ENCODE measurements at places on chromosomes 2 and 18. TPM values are rescaled to one million over a fixed set of nuclear protein-coding genes. Genes with fewer than 3 reads are reported as not detected.

Gene PSMA8
- 0.56 TPM for total RNA-seq

Gene FAM124B
- total RNA-seq = 0.71 TPM

Gene OTOF
- 0.49 TPM for total RNA-seq

Gene BCL11A
- 2.1 TPM for total RNA-seq

Gene RAD51AP2
- total RNA-seq = not detected

Gene PLGLB2
- 4.9 TPM for total RNA-seq

Gene BOLA3
- total RNA-seq = 62.9 TPM

Gene EFEMP1
- total RNA-seq = not detected

Gene NTSR2
- not detected for total RNA-seq

Gene NRP2
- 1.4 TPM for total RNA-seq

Gene SERPINB13
- total RNA-seq = not detected

Gene CFC1
- total RNA-seq = not detected

Gene FABP1
- total RNA-seq = not detected

Gene RAB27B
- total RNA-seq = 2.3 TPM

Gene FOXD4L1
- total RNA-seq = 0.46 TPM

Gene ACSL3
- total RNA-seq = 42.9 TPM

Gene HOXD3
- total RNA-seq = not detected

Gene CPO
- total RNA-seq = 0.51 TPM

Gene NCKAP5
- not detected for total RNA-seq

Gene SLC5A7
- total RNA-seq = not detected

Gene C1QL2
- total RNA-seq = not detected

Gene DSG2
- 0.49 TPM for total RNA-seq

Gene KATNAL2
- 1.4 TPM for total RNA-seq

Gene CMPK2
- 4.0 TPM for total RNA-seq

Gene SLC23A3
- 8.6 TPM for total RNA-seq

Gene SUCLG1
- 45.9 TPM for total RNA-seq

Gene SYT4
- total RNA-seq = not detected

Gene POTEJ
- total RNA-seq = not detected

Gene KCNF1
- not detected for total RNA-seq

Gene KCNE4
- total RNA-seq = not detected

Gene ANO7
- total RNA-seq = 0.21 TPM

Data from naive thymus-derived CD4-positive, alpha-beta T cell (primary cell).